Uterus (tissue), 4 donors: ENCODE measurements at places on chromosomes 11 and 22.

GRCh38 chr22:17931400-17931825 lies 92.9 kb downstream of the MICAL3 start:
- DNase-seq = no peak

DNA sequence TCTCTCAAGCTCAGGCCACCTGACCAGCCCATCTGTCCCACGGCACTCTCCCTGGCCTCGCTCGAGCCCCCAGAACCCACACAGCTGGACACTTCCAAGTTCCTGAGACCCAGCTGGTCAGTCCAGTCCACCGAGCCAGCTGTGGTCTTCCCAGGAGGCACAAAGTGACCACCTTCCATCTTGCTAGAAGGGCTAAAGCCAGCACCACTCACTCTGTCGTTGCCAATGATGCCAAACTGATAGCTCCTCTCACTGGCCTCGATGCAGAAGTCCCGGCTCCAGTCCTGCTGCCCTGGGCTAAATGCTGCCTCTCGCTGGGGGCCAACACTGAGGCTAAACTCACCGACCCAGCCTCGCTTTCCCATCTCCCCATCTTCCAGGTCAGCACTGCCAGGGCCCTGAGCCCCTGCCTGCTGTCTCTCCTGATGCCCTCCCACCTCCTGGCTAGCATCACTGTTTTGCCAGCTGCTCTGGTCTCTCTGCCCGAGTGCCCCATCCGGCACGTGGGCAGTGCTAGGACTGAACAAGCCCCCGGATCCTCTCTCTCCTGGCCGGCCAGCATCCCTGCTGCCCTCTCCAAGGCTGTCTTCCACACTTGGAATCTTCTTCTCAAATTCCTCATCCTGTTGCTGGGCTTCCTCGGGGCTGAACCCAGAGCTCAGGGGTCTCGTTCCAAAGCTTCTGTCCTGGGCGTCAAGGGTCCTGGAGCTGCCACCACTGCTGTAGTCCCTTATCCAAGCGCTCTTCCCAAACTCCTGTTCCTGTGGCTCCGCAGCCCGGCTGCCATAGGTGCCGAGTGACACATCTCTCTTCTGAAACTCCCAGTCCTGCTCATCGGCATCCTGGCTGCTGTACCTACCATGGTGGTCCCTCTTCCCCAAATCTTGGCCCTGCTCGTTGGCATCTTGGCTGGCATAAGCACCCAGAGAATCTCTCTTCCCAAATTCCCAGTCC lies 15.4 kb downstream of the TNKS1BP1 start:
- no peak for DNase-seq

DNA sequence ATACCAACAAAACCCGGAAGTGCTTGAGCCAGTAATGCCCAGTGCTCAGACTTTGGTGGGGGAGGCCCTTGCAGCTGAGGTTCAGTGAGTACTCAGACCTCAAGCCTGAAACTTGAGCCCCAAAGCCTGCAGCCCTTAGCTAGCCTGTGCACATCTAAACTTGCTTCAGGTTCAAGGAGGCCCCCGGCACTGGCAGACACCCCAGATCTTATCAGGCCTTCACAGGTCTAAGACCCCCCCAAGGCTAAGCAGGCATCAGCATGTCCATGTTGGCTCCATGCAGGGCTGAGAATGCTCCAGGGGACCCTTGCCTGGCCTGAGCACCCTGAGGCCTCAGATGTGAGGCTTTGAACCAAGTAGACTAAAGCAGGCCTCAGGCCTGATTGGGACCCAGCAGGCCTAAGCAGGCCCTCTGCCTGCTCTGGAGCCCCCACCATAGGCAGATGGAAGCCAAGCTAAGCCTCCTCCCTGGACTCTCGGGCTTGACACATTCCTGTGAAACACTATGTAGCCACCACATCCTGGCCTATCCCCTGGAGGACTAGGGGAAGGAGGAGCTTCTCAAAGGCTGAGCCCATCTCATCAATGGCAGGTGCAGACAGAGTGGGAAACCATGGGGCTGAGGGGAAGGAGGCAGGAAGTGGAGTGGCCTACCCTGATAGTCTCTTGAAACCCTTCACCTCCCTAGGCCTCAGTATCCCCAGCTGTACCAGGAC lies 1.2 kb upstream of the CASTOR1 start:
- DNase-seq = peak; percentile 54

DNA sequence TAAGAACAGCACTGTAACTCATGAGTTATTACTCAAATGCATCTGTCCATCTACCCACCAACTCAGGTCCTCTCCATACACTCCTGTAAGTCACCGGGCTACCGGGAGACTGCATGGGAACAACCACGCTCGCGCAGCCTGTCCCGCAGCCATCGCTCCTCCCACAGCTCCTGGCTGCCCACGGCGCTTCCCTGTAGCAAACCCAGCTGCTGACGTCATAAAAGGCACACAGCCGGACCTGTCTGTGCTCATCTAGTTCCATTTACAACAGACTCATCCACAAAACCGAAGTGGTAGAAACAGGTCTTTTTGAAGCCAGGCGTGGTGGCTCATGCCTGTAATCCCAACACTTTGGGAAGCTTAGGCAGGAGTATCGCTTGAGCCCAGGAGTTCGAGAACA lies 23.4 kb upstream of the PACSIN2 start:
- DNase-seq = no peak

- DNase-seq = no peak
These were observed 897.2 kb downstream of the TBC1D22A start for GRCh38 chr22:47659467-47660223.

- no peak for DNase-seq
These were observed 1.1 kb downstream of the DPF2 start for GRCh38 chr11:65334696-65335295.

DNA sequence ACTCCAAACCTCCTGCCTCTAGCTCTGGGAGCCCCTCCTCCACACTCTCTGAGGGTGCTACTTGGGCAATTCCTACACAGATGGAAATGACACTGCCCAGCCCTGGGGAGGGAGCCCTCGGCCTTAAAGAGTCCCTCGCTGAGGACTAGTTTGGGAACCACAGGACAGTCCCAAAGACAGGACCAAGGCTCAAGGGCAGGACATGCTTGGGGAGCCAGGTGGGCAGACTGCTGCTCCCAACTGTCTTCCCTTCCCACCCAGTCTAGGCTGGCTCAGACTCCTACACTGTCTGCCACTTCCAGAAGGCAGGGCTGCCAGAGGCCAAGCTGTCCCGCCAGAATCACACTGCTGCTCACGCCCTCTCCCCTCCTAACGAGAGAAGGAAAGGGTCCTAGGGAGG lies 9.8 kb downstream of the ARRB1 start:
- no peak for DNase-seq

DNA sequence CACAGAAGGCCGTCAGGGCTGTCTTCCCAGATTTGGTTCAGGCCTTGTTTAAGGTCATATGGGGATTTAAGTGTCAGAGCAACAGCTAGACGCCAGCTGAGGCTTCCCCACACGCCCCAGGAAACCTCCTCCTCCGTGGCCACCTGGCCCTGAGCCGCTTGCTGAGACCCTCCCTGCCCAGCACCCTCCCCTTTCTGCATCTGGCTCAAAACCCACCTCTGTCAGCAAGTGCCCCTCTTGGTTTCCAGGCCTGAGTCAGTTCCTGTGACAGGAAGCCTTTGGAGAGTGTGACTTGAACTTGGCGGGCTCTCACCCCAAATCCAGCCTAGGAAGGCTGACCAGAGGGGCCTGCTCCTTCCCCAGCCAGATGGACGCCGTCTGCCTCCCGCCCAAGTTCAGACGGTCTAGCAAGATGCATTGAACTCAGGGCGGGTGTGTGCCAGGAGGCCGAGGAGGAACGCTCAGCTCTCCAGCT lies 561 bp downstream of the FXYD2 start:
- DNase-seq = peak; percentile 66
